Activated naive CD4-positive, alpha-beta T cell (primary cell): ENCODE measurements at places on chromosomes 3 and 15.

GRCh38 chr3:110067527-110067926 is 730.2 kb upstream of the DPPA4 start:
- no peak for DNase-seq

DNA sequence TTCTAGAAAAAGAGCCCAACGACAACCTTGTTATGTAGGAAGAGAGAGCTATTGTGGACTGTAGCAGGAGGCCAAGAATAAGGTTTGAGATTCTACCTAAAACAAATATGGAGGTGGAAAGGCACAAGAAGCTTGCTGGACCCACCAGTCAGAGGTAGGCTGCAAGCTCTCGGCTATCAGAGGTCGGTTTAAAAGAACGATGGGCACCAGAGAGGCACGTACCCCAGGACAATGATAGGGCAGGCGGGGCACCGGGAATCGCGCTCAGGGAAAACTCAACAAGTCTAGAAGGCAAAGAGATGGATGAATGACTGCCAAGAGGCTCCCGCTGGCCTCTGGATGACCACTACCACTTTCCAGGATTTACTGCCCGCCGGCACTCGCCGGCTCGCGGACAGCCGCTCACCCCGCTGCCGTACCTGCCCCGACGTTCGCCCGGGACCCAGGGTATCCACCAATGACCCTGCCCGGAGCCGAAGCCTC is 1.1 kb downstream of the HDGFL3 start:
- DNase-seq: no peak

DNA sequence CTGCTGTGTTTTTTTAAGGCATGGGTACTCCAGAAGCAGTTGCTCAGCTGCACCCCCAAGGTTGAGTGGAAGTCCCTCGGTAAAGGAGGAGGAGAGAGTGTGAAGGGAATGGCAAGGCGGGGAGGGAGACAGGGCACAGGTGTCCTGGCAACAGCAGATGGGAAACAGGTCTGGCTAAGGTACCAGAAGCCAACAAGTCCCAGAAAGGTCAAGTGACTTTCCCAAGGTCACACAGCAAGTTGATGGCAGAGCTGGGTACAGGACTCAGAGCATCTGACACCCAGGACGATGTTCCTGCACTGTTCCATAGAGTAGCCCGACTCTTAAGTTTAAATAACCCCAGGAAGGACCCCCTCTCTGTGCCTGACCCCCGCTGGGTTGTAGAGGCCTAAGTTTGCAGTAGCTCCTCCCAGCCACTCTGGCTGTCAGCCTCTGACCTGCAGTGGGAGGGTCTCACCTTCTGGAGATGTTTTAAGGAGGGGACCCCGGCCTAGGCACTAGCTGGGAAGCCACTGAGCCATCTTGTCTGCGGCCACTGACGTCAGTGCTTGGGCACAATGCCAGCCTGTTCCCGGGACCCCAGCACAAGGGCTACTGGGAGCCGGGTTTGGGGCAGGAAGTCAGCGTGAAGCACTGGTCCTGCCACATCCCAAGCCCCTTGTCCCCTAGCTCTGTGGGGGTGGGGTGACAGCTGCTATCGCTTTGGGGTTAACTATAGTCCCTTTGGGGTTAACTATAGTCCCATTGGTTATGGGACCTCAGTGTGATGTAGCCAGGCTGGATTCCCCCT is 10.5 kb downstream of the CSK start:
- no peak for DNase-seq

DNA sequence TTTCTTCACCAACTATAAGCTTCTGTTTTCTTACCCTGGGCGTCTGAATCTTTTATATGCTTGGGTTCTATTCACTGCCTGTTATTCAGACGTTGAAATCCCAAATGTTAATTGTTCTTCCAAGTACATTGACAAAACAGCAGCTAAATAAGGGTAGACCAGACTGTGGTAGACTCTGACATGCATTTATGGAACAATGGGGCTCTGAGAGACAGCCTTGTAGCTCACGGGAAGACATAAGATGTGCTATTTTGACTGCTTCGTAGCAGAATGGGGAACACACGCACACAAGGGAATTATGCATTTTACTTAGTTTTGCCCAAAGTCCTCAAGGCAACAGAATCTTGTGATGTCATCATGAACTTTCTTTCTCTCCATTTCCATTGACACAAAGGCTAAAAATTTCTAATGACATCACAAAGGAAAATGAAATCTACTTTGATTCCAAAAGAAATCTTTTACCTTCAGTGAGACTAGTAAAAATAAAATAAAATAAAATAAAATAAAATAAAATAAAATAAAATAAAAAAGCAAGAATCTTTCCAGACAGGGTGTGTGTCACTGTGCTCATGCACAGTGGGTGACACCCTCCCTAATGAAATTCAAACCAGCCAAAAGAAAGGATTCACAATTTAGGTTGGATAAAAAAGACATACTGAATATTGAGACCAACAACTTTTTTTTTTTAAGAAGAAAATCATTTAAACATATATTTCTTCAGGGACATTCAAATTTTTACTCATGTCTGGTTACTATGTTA is 346.6 kb downstream of the ZBTB20 start:
- no peak for DNase-seq

DNA sequence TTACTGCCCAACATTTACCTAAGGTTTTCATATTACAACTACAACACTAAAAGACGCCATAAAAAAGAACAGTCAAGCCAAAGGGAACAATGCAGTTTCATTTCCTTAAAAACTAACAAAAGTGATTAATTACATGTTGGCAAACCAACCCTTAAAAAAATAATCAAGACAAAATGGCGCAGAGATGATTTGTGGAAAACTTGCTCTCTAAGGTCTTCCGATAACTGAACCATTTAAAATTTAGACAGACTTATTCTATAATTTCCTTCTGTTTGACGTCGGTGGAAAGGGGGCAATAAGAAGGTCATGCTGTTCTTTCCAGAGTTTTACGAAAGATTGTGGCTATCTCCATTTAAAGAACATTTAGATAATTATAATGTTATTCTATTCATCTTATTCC is 87.6 kb downstream of the RYK start:
- DNase-seq: no peak

GRCh38 chr15:35663956-35664355 is 118.0 kb upstream of the DPH6 start:
- no peak for DNase-seq

DNA sequence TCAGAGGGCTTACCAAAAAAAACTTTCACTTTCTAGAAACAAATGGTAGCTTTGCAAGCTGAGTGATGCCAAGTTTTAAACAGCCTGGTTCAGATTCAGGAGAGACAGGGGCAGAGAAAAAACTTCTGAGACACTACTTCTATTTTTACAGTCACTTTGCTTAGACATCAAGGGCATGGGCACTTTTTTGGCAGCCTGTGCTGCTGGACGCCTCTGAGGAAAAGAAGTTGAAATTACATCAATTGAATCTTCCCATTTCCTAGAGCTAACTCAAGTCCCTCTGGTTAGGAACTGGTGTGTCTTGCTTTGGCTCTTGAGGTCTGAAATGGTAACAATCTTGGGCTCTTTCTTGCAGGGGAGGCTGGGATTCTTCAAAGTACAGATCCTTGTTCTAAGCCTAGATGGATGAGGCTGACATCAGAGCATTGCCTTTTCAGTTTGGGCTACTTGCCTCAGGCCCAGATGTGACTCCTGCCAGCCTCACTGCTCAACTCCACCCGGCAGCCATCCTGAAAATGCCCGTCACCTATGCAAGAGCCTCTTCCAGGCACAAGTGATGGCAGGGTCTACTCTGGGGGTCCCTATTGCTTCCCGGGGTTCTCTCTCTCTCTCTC is 357.5 kb downstream of the FOXP1 start:
- no peak for DNase-seq

DNA sequence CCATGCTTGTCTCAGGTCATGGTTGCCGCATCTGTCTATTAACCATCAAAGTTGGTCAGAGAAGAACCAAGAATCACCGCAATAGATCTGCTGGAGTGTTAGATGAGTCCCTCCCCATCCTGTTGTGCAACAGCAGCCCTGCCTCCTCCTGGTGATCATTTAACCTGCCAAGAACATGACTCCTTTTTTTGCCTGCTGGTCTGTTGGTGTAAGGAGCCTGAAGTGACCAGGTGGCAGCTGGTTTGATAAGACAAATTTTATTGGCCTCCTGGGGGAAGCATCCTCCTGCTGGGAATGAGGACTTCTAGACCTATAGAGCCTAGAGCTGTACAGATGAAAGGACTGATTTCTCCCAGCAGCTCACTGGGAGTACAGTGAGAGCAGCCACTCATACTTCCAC is 43.5 kb upstream of the RAF1 start:
- no peak for DNase-seq

- DNase-seq: no peak
These were observed 22.1 kb downstream of the SNTN start for GRCh38 chr3:63674586-63674985.

DNA sequence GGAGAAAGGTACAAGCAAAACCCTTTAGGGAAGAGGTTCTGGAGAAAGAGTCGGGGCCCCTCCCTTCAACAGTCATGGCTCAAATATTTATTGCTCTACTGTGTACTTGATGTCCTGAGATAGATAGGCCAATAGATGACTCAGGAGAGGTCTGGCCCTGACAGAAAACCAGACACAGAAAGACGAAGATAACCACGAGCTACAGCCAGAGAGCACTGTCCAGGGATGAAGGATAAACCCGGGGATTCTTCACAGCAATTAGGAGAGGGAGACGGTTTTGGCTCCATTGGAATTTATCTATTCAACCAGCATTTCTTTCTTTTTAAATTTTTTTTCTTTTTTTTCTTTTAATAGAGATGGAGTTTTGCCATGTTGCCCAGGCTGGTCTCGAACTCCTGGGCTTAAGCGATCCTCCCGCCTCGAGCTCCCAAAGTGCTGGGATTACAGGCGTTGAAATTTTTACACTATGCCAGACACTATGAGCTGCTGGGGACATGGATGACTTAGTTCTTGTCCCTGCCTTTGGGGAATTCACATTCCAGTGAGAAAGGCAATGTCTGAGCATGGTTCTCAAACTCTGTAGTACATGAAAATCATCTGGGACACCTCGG is 4.6 kb upstream of the CIDEC start:
- no peak for DNase-seq

DNA sequence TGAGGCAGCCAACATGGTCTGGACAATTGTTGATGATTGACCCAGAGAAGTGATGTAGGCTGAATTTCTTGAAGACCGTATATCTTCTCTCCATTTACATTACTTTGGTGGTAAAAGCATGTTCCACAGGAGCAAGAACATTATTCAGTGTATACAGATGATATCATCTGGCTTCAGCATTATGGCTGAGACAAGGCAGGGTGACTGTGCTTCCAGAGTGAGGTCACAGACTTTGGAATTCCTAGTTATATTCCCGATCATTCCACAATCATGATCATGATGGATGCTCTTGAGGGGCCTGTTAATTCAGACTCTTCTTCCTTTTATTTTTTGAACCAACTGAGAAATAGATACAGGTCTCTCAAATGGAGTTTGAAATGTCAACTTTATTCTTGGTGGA is 19.0 kb downstream of the PLS1 start:
- DNase-seq: no peak
